ENCODE measurements at places on chromosomes 1 and 21.
A peak's percentile ranks its signal among the peaks of the same experiment; 100 is the strongest.

GRCh38 chr1:239814306-239814881 is 277.3 kb upstream of the FMN2 start:
- DNase-seq = no peak

DNA sequence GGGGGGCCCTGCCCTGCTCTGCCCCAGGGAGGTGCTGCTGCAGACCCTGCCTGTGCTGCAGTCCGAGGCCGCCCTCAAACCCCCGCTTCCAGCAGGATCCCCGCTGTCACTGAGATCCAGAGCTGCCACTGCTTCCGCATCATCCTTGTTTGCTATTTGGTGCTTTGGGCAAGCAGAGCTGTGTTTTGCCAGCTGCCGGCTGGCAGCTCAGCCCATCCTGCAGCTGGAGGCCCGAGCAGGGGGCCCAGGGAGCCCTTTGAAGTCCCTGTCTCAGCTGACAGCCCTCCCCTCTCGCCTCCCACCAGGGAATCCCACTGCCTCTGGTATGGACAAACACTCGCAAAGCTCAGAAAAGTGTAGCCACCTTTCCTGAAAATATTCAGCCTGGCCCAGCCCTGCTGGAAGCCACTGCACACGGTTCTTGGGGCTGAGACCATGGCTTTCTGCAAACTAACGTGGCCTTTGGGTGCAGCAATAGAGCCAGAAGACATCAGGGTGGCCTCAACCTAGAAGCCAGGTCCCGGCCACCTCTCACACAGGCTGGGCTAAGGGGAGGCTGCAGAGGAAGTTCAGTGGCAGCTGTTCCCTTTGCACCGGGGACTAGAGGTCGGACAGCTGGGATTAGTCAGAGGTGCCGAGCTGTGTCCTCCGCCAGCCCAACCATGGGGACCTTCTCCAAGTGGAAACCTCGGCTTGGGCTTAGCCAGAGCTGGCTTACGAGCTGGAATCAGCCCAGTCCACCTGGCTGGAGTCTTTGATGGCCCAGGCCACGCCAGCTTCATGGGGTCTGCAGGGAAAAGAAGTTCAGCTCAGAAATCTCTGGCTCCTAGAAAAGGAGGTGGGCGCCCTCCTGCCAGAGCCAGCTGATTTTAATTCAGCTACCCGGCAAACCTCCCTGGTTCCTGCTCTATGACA is 107.1 kb downstream of the SPSB1 start:
- DNase-seq = peak; percentile 55

GRCh38 chr1:231857609-231858135 is 231.1 kb downstream of the DISC1 start:
- DNase-seq = no peak

DNA sequence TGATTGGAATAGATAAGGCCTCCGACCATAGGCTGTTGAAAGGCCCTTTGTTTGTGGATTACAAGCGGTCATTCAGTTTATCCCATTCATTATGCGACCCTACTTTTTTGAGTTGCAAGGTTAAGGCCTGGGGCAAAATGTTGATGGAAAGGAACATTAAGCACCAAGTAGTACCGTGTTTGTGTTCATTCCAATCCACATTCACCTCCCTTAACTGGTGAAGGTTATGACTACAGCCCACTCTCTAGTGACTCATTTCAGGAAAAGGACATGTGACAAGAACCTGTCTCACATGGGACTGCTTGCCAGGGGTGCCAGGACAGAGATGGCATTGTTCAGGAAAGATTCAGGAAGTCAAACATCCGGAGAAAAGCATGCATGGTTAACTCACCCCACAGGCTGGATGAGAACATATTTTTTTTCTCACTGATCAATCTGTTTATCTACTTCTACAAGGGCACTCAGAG is 81.6 kb downstream of the CD58 start:
- no peak for DNase-seq

DNA sequence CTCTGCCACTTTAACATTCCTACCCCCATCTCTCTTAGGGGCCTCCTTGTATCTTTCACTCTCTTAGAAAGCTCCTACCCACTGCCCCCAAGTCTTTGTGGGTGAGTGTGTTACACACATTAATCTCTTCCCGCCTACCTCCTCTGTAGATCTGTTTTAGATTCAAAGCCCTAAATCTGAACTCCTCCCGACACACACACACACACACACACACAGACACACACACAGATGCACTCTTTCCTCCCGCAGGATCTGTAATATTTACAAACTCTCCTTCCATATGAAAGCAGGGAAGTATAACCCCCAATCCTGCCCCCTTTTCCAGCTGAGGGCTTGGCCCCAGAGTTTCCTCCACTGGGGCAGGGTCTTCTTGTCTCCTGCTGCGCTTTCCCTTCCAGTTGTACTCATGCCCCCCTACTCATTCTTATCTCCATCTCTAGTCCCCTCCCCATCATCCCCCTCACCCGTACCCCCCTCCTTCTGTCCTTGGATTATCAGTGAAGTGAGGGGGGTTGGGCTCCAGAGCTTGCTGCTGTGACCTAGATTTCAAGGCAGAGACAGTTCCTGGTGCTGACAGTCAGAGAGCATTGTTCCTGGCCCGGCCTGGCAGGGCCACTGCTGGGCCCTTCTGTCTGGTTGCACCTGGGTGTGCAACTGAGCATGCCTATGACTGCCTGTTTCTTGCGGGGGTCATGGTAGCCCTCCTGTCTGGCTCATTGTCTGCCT is 4.3 kb downstream of the PEA15 start:
- no peak for DNase-seq

DNA sequence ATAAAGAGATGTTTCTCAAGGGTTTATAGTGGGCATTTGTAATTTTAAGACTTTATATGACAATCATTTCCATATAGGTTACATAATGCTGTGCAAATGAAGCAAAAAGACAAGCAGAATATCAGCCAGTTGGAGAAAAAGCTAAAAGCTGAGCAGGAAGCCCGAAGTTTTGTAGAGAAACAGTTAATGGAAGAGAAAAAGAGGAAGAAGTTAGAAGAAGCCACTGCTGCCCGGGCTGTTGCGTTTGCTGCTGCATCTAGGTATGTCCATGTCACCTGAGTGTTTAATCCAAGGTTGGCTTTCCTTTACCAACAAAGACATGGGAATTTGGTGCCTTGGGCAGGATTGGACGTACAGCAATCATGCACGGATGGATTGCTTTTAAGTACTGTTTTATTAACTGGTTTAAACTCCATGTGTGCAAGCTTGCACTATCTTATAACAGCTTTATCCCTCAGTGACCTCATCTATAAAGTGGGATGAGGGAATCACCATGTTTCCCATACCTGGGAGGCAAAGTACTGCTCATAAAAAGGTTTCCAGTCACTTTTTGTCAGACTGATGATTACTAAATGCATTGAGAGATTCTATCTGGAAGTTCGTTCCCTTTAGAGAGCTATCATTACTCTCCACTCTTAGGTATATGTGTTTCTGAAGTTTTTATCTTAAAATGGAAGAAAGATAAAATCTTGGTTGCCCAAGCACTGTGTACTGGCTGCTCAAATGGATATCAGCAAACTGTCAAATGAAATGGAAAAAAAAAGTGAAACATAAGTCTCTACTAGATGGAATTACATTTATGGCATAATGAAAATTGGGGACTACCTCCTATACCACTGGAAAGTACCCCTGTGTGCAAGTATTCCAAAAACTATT is 55.1 kb downstream of the MACO1 start:
- DNase-seq = no peak
